GM10248 (cell line): ENCODE measurements at places on chromosomes 6 and 20.

DNA sequence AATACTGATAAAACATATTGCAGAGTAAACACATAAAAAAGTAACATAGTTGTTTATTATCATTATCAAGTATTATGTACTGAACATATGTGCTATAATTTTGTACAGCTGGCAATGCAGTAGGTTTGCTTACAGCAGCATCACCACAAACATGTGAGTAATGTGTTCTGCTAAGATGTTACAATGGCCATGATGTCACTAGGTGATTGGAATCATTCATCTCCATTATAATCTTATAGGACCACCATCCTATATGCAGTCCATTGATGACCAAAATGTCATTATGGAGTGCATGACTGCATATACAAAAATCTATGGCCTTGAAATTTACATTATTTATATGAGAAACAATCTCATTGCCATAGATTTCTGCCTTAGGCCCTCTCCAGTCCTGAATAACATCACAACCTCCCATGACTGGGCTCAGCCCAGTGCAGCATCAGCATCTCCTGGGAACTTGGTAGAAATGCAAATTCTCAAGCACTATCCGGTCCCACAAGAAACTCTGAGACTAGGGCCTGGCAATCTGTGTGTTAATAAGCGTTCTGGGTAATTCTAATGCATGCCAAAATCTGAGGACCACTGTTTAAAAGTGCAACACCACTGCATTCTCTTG, 352.0 kb upstream of the MARCKS start:
- no peak for DNase-seq

DNA sequence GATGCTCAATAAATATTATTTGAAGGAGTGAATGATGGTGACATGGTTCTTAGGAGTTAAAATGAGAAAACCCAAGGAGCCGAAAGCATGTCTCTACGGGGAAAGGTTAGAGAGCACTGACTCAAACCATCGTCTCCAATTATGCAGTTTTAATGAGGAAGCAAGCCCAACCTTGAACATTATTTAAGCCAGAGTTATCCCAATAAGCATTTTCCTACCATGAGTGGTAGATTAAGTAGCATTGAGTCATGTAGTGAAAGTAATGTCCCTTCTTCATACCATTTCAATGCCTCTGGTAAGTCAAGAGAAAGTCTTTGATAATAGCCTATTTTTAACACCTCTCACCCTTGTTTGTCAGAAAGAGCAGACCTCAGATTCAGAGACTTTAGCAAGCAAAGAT, 13.5 kb downstream of the TSHZ2 start:
- DNase-seq = no peak

- DNase-seq = no peak
These were observed 21.6 kb upstream of the FBXO9 start for GRCh38 chr6:53043581-53043980.

GRCh38 chr6:108260126-108260808, 573 bp downstream of the SNX3 start:
- DNase-seq = peak; percentile 58

- peak; percentile 40 for DNase-seq
These were observed 437.6 kb downstream of the MAFB start for GRCh38 chr20:40251284-40251932.

- DNase-seq = no peak
These were observed 226.9 kb downstream of the DLL1 start for GRCh38 chr6:170063851-170064602.

DNA sequence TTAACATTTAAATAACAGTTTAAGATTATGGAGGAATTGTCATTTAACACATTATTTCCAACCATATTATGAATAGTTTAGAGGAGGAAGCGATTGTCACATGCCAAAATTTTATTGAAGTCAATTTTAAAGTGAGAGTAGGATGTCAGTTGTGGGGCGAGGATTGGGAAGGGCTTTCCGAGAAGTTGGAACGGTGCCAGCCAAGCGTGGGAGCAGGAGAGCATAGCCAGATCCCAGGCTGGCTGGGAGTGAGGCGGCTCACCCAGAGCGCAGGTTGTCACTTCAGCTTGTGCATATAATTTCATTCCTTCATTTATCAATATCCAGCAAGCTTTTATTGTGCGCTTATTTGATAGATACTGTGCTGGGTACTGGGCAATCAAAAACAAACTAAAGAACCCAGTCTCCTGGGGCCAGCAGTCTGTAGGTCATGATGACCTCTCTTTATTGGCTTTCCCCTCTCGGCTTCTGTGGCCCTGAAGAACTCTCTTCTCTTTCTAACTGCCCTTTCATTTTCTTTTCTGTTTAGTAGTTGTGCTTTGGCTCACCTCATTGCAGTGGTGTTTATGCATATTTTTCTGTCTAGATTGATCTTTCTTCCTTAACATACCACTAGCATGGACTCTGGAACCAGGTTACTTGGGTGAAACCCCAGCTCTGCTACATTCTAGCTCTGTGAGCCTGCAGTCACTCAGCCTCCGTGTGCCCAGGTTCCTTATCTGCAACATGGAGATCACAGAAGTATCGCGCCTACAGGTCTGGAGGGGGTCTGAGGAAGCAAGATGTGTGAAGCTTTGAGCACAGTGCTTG, 6.4 kb downstream of the CEP43 start:
- no peak for DNase-seq

DNA sequence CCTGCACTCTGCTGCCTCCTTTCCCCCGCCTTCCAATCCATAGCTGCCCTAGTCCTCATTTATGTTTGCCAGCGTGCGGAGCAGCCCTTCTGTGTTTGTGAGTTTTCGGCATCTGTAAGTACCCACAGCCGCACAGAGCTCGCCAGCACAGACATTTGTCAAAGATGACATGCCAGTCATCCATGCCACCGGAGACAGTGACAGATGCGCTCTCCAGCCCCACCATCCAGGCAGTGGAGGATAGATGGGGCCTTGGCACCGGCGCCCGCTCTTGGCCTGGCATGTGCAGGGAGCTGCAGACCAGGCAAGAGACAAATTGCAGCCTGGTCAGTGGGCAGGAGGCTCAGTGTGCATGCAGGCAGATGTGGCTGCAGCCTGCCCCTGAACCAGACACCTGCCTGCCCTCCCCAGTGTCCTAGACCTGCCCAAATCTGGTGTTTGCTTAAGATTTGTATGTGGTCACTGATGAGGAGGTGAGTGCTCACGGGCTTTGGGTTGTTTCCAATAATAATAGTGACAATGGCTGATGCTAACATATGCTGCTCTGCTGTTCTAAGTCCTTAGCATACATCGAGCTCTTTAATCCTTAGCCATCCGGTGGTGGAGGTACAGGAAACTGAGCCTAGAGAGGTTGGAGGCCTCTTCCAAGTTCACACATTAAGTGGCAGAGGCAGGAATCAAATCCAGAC, 78.1 kb downstream of the UNC5CL start:
- DNase-seq = no peak

- DNase-seq = no peak
These were observed 189.0 kb downstream of the LRFN2 start for GRCh38 chr6:40398034-40398691.

GRCh38 chr20:38377039-38377685, 30.9 kb downstream of the LBP start:
- no peak for DNase-seq

GRCh38 chr20:58808271-58809046, 42.2 kb downstream of the GNAS-AS1 start:
- DNase-seq = no peak

DNA sequence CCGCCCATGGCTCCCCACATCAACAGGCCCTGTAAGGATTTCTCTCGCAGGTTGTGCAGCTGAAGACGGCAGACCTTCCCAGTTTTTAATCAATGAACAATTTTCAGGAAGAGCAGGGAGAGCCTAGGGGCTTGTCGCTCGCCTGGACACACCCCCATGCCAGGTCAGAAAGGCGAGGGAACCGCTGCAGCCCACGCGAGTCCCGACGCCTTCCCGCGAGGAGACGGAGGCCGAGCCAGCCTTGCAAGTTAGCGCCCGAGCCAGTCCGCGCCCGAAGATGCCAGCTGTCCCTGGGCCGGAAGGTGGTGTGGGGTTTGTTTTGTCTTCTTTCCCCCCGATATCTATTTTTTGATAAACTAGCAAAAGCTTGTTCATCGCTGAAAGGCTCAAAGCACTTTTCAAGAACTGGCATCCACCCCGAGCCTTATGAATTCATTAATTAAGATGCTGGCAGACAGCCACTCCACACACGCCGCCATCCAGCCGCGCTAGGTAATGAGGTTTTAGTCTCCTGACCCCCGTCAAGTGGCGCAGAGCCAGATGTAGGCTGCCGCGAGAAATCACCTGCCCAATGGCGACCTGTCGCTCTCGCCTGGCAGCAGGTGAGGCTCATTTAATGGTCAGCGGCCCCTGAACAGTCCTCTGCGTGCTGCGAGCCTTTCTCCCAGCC, 6.6 kb downstream of the CCDC167 start:
- DNase-seq = no peak

- DNase-seq = no peak
These were observed 12.1 kb downstream of the WRNIP1 start for GRCh38 chr6:2777249-2777648.

DNA sequence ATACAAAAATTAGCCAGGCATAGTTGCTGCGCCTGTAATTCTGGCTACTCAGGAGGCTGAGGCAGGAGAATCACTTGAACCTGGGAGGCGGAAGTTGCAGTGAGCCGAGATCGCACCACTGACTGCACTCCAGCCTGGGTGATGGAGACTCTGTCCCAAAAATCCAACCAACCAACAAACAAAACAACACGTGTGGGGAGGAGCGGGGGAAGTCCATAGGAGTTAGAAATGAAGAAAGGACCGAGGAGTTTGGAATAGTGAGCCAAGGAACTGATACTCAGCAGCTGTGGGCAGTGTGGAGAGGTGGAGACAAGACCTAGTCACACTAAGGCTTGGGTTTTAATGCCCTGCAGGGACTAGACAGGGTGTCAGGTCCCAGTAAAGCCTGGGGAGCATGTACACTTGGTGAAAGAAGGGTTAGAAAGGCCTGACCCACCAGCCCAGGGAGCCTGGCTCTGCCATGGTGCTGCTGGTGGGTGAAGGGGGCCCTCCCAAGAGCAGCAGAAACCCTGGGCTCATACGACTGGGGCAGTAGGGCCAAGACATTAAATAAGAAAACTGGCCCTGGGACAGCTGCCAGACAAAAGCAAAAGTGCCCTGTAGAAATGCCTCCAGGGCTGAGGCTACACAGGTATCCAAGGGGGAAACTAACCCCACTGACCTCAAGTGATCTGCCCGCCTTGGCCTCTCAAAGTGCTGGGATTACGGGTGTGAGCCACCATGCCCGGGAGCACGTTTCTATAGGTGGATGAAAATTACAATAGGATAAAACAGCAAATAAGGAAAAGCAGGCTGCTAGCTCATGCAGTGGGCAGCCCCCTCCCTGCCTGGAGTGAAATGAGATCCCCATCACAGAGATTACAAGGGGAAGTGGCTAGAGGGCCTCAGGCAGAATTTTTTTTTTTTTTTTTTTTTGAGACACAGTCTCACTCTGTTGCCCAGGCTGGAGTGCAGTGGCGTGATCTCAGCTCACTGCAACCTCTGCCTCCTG, 58.0 kb downstream of the MYH7B start:
- DNase-seq = no peak

GRCh38 chr20:17298171-17298570, 71.3 kb downstream of the PCSK2 start:
- no peak for DNase-seq

- no peak for DNase-seq
These were observed 135.3 kb downstream of the ERMARD start for GRCh38 chr6:169886631-169887227.

GRCh38 chr20:35907017-35907701, 47.1 kb downstream of the SCAND1 start:
- DNase-seq = no peak

- DNase-seq = peak; percentile 82
These were observed at the start of gene SPEF1 for GRCh38 chr20:3781153-3781910. SPEF1 (minus strand) TSS chr20:3781448; CDS start chr20:3781287, 161 bp downstream.

GRCh38 chr6:25026723-25027122, 91.0 kb upstream of the RIPOR2 start:
- peak; percentile 28 for DNase-seq

DNA sequence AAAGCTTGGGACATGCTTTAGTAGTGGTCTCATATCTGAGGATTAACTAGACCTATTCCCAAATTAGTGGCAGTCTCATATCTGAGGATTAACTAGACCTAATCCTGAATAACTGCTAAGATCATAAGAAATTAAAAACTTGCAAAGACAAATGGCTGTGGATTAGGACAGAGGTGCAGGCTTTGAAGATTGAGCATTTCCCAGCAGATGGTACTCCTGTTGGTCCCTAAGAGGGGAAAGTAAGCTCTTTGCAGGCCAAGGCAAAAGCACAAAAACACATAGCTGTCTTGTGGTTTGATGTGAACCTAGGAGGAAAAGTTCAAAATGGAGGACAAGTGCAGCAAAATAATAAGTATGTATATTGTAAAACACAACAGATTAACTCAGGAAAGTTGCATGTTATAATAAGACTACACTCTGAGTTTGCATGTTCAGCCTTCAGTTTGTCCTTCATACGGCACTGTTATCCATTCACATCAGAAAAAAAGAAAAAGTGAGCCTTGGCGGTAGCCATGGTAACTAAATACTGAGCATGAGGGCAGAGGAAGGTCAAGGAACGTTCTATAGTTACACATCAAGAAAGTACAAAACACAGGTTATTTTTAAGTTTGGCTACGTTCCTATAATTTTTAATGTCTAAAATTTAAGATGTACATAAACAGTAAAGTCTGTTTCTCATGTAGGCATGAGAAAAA, 62.8 kb downstream of the FILIP1 start:
- DNase-seq = no peak

DNA sequence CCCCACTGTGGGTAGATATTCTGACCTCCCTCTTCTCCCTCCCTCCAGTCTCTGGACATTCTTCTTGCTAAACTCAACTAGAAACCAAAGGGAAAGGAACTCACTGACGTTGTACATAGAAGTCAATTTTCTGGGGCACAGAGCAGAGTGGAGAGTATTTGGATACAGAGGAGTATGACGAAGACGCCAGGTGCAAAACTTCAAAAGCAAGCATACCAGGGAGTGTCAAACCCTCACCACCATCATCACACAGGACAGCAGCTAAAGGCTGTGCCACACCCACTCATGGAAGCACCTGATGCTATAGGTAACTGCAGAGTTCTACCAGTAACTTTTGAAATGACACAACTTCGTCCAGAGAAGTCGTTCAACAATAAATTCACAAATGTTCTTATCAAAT, 64.8 kb downstream of the FYN start:
- DNase-seq = no peak

GRCh38 chr6:46781478-46782378, 11.5 kb upstream of the MEP1A start:
- DNase-seq = peak; percentile 16

- DNase-seq = no peak
These were observed 12.1 kb downstream of the DEF6 start for GRCh38 chr6:35309611-35310264.

DNA sequence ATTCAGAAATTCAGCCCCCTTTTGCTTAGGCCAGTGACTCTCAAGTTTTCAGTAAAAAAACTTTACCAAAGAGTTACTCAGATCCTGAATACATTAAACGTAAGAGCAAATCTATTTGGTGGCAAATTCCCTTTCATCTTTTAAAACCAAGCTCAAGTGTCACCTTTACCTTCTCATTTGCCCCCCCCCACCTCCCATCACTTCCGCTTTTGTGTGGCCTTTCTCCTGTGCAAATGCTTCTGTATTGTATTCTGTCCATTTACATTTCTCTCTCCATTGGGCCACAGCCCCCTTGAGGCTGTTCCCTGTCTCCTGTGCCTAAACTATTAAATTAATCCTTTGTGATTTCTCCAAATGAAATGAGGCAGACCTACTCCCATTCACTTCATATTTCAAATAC, 1.9 kb downstream of the NOL7 start:
- no peak for DNase-seq
